ENCODE measurements at places on chromosomes 12 and 14.
A peak's percentile ranks its signal among the peaks of the same experiment; 100 is the strongest.

GRCh38 chr12:132827763-132828703 lies 636 bp downstream of the GOLGA3 start:
- H3K27me3 ChIP-seq, result no peaks in the 10 kb centered on the region
- peak overlapping the region; percentile 94 for H3K4me3 ChIP-seq

DNA sequence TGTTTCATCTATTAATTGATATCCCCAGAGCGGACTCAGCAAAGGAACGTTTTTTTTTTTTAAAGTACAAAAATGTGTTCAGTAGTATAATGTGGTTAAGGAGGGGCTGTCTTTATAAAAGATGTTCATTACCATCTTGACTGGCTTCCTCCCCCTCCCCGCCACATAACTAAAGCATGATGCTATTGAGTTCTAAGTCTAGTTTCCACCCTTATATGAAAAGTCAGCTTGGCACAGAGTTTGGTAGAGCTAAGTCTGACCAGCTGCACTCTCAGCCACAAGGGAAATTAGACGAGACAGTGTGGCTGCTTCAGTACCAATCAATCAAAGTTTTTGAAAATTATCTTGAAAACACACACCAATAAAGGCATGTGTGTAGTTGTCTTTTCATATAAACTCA lies 1.9 kb upstream of the MYBPC1 start:
- H3K27ac ChIP-seq, result no peak overlapping the region
- H3K36me3 ChIP-seq, result no peaks in the 10 kb centered on the region
- no peaks in the 10 kb centered on the region for H3K27me3 ChIP-seq

DNA sequence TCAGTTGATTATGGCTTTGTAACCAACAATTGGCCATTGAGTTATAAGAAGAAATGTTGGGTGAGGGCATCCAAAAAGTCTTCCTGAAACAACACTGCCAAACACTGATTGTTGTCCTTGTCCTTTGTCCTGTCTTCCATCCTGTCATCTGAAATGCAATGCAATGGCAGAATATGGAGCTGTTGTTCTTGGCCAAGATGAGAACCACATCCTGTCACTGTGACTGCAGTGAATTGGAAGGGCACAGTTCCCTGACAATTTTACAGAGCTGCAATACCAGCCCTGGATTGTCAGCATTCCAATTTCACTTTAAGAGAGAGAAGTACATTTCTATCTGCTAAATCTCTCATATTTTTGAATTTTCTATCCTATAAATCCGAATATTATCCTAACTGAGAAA lies 613.3 kb downstream of the FLRT2 start:
- H3K36me3 ChIP-seq, result no peaks in the 10 kb centered on the region
- no peaks in the 10 kb centered on the region for H3K27me3 ChIP-seq
- peaks cover 6% of the 10 kb centered on the region for H3K4me1 ChIP-seq
- no peak overlapping the region for H3K27ac ChIP-seq

DNA sequence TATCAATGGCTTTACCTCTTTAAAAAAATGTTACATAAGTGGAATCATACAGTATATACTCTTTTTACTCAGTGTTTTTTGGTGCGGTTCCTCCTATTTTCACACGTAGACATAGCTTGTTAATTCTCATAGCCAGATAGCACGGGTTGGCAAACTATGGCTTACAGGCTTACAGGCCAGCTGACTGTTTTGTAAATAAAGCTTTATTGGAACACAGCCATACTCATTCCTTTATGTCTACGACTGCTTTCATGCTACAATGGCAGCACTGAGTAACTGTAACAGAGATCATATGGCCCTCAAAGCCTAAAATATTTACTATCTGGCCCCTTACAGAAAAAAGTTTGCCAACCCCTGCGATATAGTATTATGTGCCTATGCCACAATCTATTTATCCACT lies 5.8 kb upstream of the DAAM1 start:
- H3K36me3 ChIP-seq, result no peaks in the 10 kb centered on the region
- no peak overlapping the region for H3K27ac ChIP-seq
- peaks cover 20% of the 10 kb centered on the region for H3K27me3 ChIP-seq
- no peaks in the 10 kb centered on the region for H3K4me1 ChIP-seq

DNA sequence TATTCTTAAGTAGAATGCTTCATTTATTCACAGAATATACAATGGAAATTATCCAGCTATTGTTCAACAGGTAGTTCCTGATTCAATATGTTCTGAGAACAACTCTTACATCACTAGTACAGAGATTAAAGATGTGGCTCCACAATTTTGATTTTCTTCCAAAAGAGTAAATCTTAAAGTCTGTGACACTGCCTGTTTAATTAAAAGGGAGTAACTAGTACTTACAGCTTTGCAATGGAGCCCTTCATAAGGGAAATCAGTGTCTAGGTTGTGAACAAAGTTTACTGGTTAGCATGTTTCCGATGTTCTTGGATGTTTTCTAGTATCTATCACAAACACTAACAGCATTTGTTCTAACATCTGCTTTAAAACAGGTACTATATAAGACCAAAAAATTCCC lies 30.8 kb downstream of the MIA2 start:
- H3K36me3 ChIP-seq, result no peaks in the 10 kb centered on the region
- no peaks in the 10 kb centered on the region for H3K27me3 ChIP-seq
- H3K4me1 ChIP-seq, result peaks cover 17% of the 10 kb centered on the region
- DNase-seq, result peak; percentile 50
- H3K27ac ChIP-seq, result no peak overlapping the region

Measured in MCF 10A (cell line).